ENCODE measurements at places on chromosomes 3 and 15.

GRCh38 chr3:192820161-192820560 lies 92.8 kb upstream of the FGF12 start:
- no peak for DNase-seq

GRCh38 chr3:50299638-50299928 lies 378 bp upstream of the HYAL3 start:
- no peak for DNase-seq

DNA sequence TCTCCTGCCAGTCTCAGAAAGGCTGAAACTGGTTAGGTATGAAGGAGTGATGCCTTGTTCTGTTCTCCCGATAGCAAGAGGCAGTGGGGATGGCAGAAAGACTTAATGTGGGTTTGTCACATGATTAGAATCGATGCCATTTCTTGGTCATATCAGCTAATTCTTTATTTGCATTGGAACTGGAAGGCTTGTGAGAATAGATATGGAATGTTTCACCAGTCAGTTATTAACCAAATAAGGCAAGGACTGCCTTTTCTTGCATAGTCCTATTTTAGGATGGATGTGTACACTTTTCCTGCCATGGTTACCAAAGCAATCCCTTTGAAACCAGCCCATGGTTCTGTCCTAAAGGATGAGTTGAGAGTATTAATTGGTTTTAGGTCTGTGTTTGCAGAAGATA lies 33.7 kb downstream of the FILIP1L start:
- DNase-seq: no peak

DNA sequence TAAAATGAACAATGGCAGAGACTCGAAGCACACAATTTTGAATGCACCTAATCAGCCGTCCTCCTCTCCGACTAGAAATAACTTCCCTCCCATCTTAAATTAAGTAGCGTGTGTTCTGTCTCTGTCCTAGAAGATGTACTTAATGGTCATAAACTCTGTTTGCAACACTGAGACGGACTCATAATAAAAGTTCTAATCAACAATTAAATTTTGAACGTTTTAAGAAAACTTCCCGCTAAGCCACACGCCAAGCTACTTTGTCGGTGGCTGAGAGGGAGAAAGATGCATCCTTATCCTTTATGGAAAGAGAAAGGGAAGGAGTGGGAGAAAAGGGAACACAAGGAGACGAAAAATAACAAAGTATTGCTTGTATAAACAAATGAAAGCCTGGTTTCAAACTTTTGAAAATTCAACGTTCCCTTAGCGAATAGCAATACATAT lies 989 bp downstream of the GNB4 start:
- no peak for DNase-seq

GRCh38 chr15:99492275-99492674 lies 73.5 kb upstream of the MEF2A start:
- no peak for DNase-seq

- no peak for DNase-seq
Measured at GRCh38 chr15:80608688-80609087, 86.4 kb upstream of the ABHD17C start.

DNA sequence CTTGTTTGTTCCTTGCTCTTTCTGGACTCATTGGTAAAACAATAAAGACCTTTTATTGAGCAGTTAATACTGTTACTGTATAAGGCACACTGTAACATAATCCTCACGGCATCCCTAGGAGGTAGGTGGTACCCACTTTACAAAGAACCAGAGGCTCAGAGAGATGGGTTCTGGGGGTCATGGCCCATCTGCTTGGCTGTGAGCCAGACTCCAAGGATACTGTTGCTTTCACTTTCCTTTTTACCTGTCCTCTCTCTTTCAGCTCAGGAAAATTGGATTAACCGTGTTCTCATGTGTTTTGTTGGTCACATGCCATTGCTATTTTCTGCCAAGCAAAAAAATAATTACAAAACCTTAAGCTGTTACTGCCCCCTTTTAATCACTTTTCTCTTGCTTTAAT lies 34.8 kb upstream of the FILIP1L start:
- DNase-seq: no peak

GRCh38 chr3:15154326-15154725 lies 51.7 kb upstream of the CAPN7 start:
- no peak for DNase-seq

- DNase-seq: no peak
Measured at GRCh38 chr3:152100491-152101132, 168.1 kb upstream of the MBNL1 start.

GRCh38 chr15:51600114-51600513 lies 22.5 kb downstream of the DMXL2 start:
- no peak for DNase-seq

DNA sequence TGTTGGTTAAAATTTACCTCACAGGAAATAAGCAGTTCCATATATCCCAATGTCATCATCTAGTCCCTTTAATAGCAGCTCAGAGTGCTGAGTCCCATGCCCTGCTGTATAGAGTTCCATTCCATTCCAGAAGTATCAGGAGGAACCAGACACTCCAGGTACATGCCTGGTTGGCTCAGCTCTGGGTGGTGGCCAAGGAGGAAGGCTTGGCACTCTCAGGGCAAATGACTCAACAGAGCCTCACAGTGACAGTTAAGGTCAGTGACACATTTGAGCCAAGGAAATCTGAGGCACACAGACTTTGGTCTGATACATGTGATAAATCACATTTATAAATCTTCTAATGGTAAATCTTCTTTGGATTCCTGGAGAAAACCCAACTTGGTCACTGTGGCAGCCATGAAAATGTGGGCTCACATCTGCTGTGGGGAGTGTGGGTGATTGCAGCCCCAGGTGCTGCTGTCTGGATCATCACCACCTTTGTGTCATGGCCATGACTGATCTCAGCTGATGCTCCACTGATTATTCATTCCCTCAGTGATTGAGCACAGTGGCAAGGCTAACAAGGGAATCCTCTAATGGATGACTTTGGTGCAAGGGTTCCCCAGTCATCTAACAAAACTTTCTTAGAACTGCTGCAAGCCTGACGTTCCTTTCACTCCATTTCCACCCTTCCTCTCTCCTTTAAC lies 9.3 kb downstream of the HHLA2 start:
- DNase-seq: no peak

- no peak for DNase-seq
Measured at GRCh38 chr3:9067352-9067975, 104.2 kb upstream of the RAD18 start.

- no peak for DNase-seq
Measured at GRCh38 chr3:58349792-58350626, 17.3 kb downstream of the PXK start.

- no peak for DNase-seq
Measured at GRCh38 chr15:45276831-45277230, 24.8 kb downstream of the SLC28A2 start.

GRCh38 chr3:129911261-129911861 lies 17.9 kb upstream of the TMCC1 start:
- no peak for DNase-seq

DNA sequence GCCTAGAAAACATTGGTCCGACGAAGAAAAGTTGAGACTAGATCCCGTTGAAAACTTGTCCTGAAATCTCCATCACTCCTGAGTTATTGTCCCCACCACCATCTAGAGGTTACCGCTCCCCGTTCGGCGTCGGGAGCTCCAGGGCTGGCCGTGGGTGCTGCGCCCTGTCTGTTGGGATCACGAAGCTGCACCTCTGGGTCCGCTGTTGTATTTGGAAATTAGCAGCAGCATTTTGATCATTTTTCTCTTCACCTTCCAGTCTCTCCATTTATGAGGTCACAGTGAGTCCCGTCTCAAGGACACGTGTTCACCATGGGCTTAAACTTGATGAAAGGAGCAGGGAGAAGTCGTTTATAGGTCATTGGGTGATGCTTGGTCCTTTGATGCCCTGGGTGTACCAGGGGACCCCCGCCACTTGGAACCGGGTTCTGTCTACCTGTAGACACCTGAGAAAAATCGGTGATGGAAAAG lies 565 bp downstream of the MANF start:
- DNase-seq: no peak

DNA sequence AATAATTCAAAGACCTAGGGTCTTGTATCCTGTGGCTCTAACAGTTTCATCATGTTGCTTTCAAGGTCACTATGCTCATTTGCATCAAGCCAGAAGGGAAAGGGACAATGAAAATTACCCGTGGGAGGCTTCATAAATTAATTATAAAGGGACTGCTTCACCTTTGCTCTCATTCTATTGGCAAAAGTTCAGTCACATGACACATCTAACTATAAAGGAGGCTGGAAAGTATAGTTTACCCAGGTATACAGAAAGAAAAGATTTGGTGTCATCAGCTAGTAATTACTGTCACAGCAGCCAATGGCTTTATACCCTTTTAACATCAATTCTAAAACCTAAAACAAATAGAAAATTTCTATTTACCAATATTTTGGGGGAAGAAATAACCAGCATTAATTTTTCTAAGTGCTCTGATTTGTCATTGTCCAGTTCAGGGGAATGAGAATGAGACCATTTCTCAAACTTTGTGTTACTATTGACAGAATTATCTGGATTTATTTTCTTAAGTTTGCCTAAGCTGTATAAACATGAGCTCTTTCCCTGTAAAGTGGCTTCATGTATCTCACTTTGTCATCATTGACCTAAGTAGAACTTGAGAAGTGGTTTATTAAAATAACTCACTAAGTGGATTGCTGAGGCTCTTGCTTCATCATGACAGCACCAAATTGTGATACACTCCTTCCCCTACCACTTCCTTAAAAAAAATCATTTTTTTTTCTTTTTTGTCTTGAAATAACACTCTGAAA lies 257.7 kb upstream of the PEX5L start:
- no peak for DNase-seq

GRCh38 chr15:43845421-43845820 lies 18.6 kb downstream of the WDR76 start:
- no peak for DNase-seq

DNA sequence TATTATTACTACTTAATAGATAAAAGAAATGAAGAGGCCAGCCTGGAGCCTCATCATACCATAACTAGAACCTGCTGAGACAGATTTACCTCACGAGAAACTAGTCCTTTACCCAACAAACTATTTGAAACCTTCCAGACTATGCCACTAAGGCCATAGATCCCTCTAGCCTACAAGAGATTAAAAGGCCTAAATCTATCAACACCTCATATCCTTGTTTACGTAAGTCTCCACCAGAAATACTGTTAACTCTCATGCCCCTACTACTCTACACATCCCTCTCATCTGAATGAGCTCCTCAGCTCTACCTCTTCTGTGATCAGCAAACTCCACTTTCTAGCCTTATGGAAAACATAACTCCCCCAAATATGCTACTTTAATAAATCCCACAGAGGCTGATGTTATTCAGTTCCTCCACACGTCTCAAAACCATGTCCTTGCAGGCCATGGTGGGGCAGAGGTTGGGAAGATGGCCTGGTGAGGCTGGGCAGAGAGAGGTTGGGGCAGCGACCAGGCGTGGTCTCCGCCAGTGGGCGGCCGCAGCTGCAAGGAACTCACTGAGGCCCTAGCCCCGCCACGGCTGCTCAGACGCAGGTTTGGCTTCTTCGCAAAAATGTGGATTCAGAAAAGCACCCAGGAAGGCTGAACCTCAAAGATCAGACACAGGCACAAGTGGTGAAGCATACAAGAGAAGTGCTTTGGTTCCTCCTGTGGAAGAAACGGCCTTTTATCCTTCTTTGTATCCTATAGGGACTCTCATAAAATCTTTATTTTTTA lies 65.8 kb downstream of the GSK3B start:
- no peak for DNase-seq

GRCh38 chr3:55571913-55572312 lies 84.8 kb upstream of the WNT5A start:
- DNase-seq: no peak

DNA sequence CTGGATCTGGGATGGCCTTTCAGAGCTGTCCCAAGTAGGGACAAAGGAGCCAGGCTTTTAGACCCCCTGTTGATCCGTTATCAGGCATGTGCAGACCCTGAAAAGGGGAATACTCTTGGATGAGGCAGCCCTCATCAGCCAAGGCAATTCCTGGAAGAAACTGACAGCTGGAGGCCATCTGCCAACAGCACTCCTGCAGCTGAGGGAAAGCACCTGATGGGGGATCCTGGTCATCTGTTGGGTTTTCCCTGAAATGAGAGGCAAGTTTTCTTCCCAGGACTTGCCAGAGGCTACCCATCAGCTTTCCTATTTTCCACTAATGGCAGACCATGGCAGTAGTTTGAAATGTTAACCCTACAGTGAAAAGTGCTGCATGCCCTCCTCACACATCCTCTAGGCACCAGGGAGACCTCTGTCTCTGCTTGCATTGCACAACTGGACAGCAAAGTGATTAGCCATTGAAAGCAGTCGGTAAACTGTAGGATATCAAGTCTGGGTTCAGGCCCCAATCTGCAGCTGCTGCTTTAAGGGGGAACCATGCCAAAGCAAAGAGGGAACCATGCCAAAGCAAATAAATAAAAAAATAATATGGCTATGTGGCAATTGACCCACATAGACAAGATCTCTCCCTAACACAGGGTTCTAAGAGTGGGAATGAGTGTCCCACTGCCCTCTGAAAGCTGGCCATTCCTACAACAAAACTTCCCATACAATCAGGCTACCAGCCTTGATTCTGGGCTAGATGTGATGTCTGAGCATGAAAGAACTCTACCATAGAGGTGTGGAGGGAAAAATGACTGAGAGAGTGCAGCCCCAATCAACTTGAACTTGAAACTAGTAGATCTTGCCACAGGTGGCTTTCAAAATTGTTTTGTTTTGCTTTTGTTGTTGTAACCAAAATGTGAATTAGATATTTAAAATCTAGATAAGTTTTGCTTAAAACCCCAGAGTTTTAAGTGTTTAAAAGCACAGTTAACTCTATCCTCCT lies 232.0 kb upstream of the STT3B start:
- DNase-seq: no peak

- DNase-seq: no peak
Measured at GRCh38 chr15:60740787-60741354, 261.9 kb upstream of the ICE2 start.

- DNase-seq: no peak
Measured at GRCh38 chr3:96779810-96780209, 34.6 kb upstream of the EPHA6 start.

- no peak for DNase-seq
Measured at GRCh38 chr3:156626104-156626503, 48.3 kb upstream of the TIPARP start.

DNA sequence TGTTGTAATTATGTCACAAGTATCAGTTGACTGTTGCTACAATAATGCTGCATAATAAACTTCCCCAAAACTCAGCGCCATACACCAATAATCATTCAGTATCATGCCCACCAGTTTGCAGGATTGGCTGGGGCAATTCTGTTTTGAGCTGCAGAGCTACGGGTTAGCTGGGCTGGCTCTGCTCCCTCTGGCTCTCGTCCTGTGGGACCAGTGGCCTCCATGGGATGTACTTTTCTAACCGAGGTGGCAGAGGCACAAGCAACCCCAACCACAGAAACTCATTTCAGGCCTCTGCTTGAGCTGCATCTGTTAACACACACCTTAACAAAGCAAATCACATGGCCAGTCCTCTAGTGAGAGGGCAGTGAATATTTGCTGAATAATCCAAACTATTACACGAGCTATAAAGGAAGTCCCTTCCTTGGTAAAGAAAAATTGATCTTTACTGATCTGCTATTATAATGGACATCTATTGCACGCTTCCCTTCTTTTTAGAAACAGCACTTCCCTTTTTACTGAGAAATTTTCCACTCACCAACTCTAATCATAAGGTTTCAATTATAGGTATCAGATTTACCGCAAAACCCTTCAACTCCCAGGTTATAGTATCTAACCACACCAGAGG lies 10.9 kb upstream of the BCL2A1 start:
- DNase-seq: no peak
